ENCODE measurements at places on chromosomes 16 and 17. TPM values are rescaled to one million over a fixed set of nuclear protein-coding genes. Genes with fewer than 3 reads are reported as not detected.

PABPN1L gene
- total RNA-seq: not detected

SBK1 gene
- total RNA-seq: 4.9 TPM

ACSM3 gene
- 49.5 TPM for total RNA-seq

DNA sequence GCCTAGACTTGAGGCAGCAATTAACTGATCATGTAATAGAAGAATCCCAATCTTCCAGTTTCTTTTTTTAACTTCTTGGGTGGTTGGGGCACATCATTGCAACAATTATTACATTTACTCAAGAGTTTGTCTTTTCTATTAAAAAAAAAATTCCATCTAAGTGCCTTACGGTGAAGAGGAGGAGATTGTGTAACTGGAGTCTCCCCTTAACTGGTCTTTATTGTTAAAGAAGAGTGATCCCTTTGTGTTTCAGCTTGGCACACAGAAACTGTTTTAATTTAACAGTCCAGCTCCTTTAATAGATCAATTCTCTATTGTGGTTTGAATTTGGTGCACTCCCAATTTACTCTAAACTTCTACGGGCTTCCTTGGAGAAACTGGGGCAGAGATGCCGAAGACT, 75.2 kb downstream of the FTO start:
- no peaks in the 10 kb centered on the region for H3K27me3 ChIP-seq
- H3K27ac ChIP-seq: peak overlapping the region; percentile 86
- no peak for DNase-seq
- H3K36me3 ChIP-seq: no peaks in the 10 kb centered on the region

GRCh38 chr17:4395111-4395478, 28.6 kb upstream of the UBE2G1 start:
- H3K27me3 ChIP-seq: no peaks in the 10 kb centered on the region
- no peak overlapping the region for H3K4me3 ChIP-seq
- no peaks in the 10 kb centered on the region for H3K36me3 ChIP-seq
- H3K27ac ChIP-seq: no peak overlapping the region
- H3K4me1 ChIP-seq: peaks cover 16% of the 10 kb centered on the region

DNA sequence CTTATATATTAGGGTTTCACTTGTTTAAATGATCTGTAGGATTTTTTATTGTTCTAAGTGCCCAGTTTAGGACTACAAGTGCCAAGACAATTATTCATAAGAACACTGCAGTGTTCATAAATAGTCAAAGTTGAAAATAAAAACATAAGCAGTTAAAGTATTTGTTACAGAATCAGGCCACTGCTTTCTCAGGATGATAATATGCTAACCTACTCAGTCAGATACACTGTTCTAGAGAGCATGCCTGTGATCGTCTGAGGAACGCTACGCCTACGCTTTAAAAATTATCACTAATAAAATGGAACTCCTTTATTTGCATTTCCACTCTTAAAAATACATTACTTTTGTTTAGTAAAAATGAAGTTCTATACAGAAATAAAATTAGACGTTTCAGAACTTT, 37.4 kb upstream of the TRAP1 start:
- no peak for DNase-seq
- no peak overlapping the region for H3K27ac ChIP-seq
- no peaks in the 10 kb centered on the region for H3K4me1 ChIP-seq

- peak; percentile 40 for DNase-seq
- H3K27me3 ChIP-seq: no peaks in the 10 kb centered on the region
- H3K27ac ChIP-seq: no peak overlapping the region
- no peak overlapping the region for H3K4me3 ChIP-seq
Measured at GRCh38 chr17:78842881-78843565, 2.4 kb upstream of the USP36 start.

- H3K36me3 ChIP-seq: peaks cover 51% of the 10 kb centered on the region
- H3K4me3 ChIP-seq: peak overlapping the region; percentile 56
- H3K27me3 ChIP-seq: no peaks in the 10 kb centered on the region
- H3K4me1 ChIP-seq: peaks cover 62% of the 10 kb centered on the region
- no peak overlapping the region for H3K27ac ChIP-seq
- peak; percentile 65 for DNase-seq
Measured at GRCh38 chr16:88770461-88771293, 14.3 kb downstream of the PIEZO1 start.

- H3K4me3 ChIP-seq: no peak overlapping the region
- no peak overlapping the region for H3K27ac ChIP-seq
- DNase-seq: no peak
- no peaks in the 10 kb centered on the region for H3K36me3 ChIP-seq
- no peaks in the 10 kb centered on the region for H3K27me3 ChIP-seq
Measured at GRCh38 chr17:53321651-53322050, 501.1 kb upstream of the KIF2B start.

Data from Calu3 (cell line).